CD4-positive, alpha-beta memory T cell (primary cell): ENCODE measurements at places on chromosomes 4 and X. TPM values are rescaled to one million over a fixed set of nuclear protein-coding genes. Genes with fewer than 3 reads are reported as not detected.

DNA sequence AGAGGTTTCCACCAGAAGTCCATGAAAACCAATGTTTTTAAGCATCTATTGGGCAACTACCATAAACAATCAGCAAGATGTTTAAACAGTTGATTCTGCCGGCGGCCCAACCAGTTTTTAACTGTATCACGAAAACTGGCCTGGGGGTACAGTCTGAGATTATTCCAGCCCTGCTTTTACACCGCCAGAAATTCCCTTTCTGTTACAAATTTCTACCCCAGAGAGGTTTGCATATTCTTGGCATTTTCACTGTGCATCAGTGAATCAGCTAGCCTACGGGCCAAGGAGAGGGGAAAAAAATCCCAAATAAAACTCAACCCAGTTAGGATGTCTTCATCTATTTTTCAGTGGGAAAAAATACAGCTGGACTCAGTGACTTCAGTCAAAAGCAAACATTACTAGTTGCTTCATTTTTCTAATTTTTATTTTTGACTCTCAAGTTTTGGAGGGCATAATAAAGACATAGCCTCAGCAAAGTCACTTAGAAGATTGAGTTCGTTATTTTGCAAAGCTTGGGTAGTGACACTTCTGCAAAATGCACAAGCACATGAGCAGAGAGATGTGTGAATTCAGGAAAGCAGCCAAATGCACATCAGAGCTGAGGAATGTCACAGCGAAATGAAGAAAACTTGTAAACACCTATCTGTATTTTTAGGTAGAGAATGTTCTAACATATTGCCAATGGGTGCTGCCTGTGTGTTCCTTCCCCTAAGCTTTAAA, 167.8 kb upstream of the GK2 start:
- no peak for DNase-seq

DNA sequence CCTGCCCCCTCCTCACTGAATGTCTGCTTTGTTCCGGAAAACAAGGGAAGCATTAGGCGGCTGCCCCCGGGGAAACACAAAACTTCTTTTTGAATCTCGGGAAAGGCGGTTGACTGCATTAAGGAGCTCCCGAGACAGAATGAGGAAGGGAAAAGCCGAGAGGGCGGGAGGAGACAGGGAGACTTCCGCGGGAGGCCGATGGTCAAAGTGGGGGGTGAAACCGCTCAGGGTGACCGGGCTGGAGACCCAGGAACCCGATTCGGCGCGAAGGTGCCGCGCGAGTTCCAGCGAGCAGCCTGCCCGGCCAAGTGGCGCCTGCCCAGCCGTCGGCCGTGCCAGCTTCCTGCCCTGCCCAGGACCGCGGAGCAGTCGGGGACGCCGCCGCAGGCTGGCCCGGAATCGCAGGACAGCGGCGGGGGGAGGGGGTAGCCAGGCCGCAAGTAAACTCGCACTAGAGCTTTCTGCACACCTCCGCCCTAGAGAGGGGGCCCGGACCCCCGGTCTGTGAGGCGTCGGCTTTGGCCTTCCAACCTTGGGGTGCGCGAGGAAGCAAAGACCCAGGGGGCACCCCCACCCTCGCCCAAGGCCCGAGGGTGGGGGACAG, 55.1 kb upstream of the BCOR start:
- DNase-seq, result no peak

- no peak for DNase-seq
These were observed 394.1 kb downstream of the GALNTL6 start for GRCh38 chr4:172207258-172207657.

MAGEC2 gene
- polyA plus RNA-seq, result not detected

DCX gene
- not detected for polyA plus RNA-seq

PF4V1 gene
- polyA plus RNA-seq, result not detected

DNA sequence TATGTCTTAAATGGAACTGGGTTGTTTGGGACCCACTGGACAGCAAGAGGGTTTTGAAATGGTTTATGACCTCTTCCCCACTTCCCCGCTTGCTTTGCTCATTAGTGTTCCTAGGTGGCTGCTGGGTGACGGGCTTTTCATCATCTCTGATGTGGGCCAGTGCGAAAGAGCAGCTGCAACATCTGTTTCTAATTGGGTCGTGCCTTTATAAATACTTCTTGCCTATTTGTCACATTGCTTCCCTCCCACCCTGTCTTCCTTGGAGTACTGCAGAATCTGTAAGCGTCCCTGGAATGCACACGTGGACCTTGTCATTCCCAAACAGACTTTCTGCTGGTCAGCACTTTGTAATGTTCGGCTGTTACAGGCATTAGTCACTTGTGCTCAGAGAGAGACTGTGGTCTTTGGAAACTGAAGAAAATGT, 35.2 kb downstream of the SEPTIN11 start:
- no peak for DNase-seq
